ENCODE measurements at places on chromosomes 5 and 9. TPM values are rescaled to one million over a fixed set of nuclear protein-coding genes. Genes with fewer than 3 reads are reported as not detected.

DNA sequence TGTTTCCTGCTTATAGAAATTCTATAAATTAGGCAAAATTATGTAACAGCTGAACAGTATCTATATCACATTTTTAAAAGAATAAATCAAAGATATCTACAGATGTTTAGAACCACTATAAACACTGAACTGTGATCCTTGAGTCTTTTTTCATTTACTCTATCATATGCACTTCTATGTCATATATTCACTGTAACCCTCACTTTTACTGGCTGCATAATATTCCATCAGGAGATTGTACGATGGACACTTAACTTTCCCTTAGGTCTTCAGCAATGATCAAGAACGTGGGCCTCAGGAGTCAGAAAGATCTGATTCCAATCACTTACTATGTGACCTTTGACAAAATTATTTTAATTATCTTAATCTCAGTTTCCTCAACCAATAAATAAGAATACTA is 41.0 kb downstream of the CLINT1 start:
- no peak for DNase-seq
- H3K27ac ChIP-seq, result no peak overlapping the region
- H3K27me3 ChIP-seq, result no peaks in the 10 kb centered on the region

DNA sequence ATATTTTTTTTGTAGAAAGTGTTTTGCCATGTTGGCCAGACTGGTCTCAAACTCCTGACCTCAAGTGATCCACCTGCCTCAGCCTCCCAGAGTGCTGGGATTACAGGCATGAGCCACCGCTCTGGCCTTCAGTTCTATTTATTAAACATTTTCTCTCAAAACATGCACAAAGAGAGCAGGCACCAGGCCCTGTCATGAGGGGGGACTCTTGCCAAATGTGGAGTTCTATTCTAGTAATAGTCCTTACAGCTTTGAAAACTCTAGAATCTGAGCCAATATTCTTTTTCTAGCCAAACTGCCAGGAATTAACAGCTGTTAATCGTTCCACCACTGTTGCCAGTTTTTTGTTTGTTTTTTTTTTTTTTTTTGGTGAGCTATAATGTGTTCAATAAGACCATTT is 124.6 kb downstream of the TARS1 start:
- no peak overlapping the region for H3K27ac ChIP-seq
- H3K4me3 ChIP-seq, result no peak overlapping the region
- no peaks in the 10 kb centered on the region for H3K36me3 ChIP-seq

Gene APC
- 34.9 TPM for total RNA-seq

Gene CCNI2
- total RNA-seq, result 0.09 TPM

Gene RAPGEF6
- 11.1 TPM for total RNA-seq

Gene SOX30
- total RNA-seq, result 0.12 TPM

Gene PCDHA10
- not detected for total RNA-seq

- H3K36me3 ChIP-seq, result no peaks in the 10 kb centered on the region
- H3K27ac ChIP-seq, result no peak overlapping the region
- no peak overlapping the region for H3K4me3 ChIP-seq
- H3K4me1 ChIP-seq, result no peaks in the 10 kb centered on the region
These were observed 31.6 kb upstream of the DTWD2 start for GRCh38 chr5:119019949-119020348.

GRCh38 chr9:126783949-126784348 is 20.9 kb upstream of the ZBTB43 start:
- no peaks in the 10 kb centered on the region for H3K36me3 ChIP-seq
- H3K27ac ChIP-seq, result no peak overlapping the region
- DNase-seq, result no peak
- no peak overlapping the region for H3K4me3 ChIP-seq
- no peaks in the 10 kb centered on the region for H3K4me1 ChIP-seq
- peaks cover 35% of the 10 kb centered on the region for H3K27me3 ChIP-seq

DNA sequence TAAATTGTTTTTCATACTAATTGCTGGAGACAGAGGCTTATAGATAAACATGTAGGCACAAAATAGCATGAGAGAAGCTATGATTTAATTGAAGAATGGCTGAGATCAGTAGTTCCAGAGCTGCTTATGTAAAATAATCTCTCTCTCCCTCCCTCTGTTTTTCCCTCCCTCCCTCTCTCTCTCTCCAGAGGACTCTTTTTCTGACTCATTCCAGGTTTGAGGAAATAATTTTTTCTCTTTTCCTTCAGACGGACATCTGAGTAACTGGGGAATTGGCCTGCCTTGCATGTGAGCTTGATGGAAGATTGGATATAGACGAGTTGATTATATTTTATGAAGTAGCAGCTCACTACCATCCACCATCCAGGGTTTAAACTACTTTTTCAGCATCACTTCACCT is 35.5 kb downstream of the KCTD16 start:
- no peak for DNase-seq
- no peaks in the 10 kb centered on the region for H3K36me3 ChIP-seq
- peaks cover 61% of the 10 kb centered on the region for H3K27me3 ChIP-seq
- no peak overlapping the region for H3K27ac ChIP-seq
- no peak overlapping the region for H3K4me3 ChIP-seq
- peaks cover 8% of the 10 kb centered on the region for H3K4me1 ChIP-seq

DNA sequence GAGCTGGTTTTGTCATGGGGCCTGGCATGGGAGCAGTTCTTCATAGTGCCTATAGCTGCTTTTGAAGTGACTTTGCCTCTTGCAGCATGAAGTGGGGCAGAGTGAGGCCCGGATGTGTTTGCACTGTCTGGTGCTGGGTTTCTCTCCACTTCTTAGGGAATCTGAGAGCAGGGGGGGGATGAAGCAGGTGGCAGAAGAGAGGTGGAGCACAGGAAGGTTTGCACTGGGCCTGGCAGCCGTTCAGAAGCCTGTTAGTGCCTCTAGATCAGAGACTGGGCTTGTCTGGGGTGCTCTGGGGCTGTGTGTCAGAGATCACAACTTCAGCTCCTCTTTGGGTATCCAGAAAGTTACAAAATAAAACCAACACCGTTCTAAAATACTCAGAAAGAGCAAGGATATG is 18.4 kb downstream of the USP20 start:
- peaks cover 88% of the 10 kb centered on the region for H3K36me3 ChIP-seq
- no peaks in the 10 kb centered on the region for H3K27me3 ChIP-seq
- no peaks in the 10 kb centered on the region for H3K4me1 ChIP-seq
- no peak overlapping the region for H3K4me3 ChIP-seq

- no peaks in the 10 kb centered on the region for H3K27me3 ChIP-seq
- no peak for DNase-seq
- no peaks in the 10 kb centered on the region for H3K4me1 ChIP-seq
These were observed 375.6 kb upstream of the CLINT1 start for GRCh38 chr5:158234323-158235158.

- no peak overlapping the region for H3K4me3 ChIP-seq
- H3K4me1 ChIP-seq, result no peaks in the 10 kb centered on the region
These were observed 68.7 kb upstream of the WDR41 start for GRCh38 chr5:77560677-77561263.

Gene ARHGEF37
- 18.7 TPM for total RNA-seq

- H3K36me3 ChIP-seq, result no peaks in the 10 kb centered on the region
- H3K4me1 ChIP-seq, result no peaks in the 10 kb centered on the region
- no peaks in the 10 kb centered on the region for H3K27me3 ChIP-seq
- peak; percentile 17 for DNase-seq
These were observed 129.3 kb upstream of the SLC44A1 start for GRCh38 chr9:105114964-105115728.

All from heart right ventricle (tissue), 16 donors.